Naive thymus-derived CD8-positive, alpha-beta T cell (primary cell): ENCODE measurements at places on chromosomes 2 and 18. TPM values are rescaled to one million over a fixed set of nuclear protein-coding genes. Genes with fewer than 3 reads are reported as not detected.

UGT1A7 gene
- polyA plus RNA-seq, result not detected

DNA sequence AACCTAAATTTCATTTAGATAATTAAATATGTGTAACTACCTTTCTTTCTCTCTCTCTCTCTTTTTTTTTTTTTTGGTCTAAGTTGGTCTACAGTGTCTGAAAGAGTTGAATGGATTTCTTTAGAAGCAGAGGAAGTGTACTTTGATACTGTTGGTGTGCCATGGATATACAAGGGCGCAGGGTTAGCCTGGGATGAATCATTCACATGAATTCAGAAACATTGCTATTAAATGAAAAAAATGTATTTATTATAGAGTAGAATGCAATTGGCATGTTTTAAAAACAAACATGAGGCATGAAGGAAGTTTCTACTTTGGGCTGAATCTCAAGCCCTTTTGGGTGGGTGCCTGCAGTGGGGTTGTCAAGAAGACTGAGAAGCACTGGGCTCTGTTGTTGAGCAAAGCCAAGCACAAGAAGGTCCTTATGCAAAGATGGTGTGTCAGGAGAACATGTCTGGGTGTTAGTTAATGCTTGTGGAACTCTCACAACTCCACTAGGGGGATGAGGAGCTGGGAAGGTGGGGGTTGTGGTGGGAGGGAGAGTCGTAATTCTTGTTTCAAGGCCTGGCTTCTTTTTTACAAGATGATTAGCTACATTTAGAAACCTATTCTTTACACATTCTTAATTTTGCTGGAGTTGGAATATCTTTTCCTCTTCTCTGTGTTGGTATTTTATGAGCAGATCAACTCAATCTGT is 57.9 kb downstream of the LYPD6 start:
- H3K27me3 ChIP-seq, result peaks cover 6% of the 10 kb centered on the region
- no peak overlapping the region for H3K4me3 ChIP-seq
- no peaks in the 10 kb centered on the region for H3K4me1 ChIP-seq
- H3K36me3 ChIP-seq, result no peaks in the 10 kb centered on the region

DNA sequence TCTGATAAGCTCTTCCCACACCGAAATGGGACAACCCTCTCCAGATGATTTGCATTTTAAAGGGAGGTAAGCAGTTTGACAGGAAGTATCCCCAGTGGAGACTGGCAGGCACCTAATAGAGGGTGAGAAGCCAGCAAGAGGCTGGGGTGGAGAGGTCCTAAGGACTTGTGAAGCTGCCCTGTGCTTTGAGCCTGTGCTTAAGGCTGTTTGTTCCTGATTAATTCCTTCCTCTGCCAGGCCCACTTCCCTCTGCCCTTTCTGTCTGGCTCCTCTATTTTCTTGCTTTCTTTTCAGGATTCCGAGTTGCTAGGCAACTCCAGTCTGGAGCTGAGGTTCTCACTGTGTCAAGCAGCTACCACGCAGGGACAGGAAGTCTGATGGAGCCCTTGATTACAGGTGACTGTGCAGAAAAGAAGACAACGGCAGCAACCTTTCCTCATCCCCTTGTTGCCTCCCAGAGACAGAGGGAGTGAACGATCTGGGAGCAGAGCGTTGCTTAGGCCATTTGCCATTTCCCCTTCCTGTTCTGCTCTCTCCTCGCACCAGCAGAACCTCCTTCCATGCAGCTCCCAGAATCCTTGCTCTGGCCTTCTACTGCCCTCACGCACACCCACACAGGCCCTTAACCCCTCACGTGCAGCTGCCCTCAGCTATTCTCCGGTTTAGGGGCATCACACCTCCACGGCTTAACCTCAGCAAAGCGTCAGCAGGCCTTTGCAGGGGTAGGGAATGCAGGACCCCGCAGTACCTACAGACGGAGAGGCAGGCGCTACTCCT is 103.6 kb upstream of the CELF4 start:
- no peak overlapping the region for H3K4me3 ChIP-seq
- H3K4me1 ChIP-seq, result no peaks in the 10 kb centered on the region
- H3K36me3 ChIP-seq, result no peaks in the 10 kb centered on the region
- H3K27ac ChIP-seq, result no peak overlapping the region

DNA sequence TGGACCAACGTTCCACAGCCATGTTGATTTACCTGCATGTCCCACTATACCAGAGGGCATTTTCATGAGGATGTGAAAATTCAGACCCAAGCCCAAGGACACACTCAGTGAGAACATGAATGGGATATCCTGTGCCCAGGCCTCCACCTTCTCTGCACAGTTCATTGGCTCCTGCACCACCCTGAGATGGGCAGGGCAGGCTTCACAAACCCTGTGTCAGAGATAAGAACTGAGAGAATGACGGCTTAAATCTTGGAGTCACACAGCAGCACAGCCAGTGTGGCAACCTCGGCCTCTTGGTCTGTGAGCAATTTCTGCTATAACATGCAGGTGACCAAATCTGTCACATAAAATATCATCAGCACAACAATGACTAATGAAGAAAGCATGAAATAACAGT is 71.9 kb downstream of the UXS1 start:
- H3K36me3 ChIP-seq, result peaks cover 92% of the 10 kb centered on the region
- no peak for DNase-seq
- no peaks in the 10 kb centered on the region for H3K27me3 ChIP-seq
- H3K4me1 ChIP-seq, result peaks cover 19% of the 10 kb centered on the region
- no peak overlapping the region for H3K4me3 ChIP-seq
- H3K27ac ChIP-seq, result no peak overlapping the region

GRCh38 chr18:26356045-26356785 is 130.0 kb downstream of the TAF4B start:
- H3K27ac ChIP-seq, result no peak overlapping the region
- no peaks in the 10 kb centered on the region for H3K27me3 ChIP-seq
- H3K4me3 ChIP-seq, result no peak overlapping the region
- DNase-seq, result no peak
- H3K36me3 ChIP-seq, result peaks cover 42% of the 10 kb centered on the region

NXPH2 gene
- not detected for polyA plus RNA-seq

GRCh38 chr2:98607104-98607503 is 1.2 kb downstream of the COA5 start:
- DNase-seq, result no peak
- H3K4me1 ChIP-seq, result peaks cover 68% of the 10 kb centered on the region
- H3K36me3 ChIP-seq, result no peaks in the 10 kb centered on the region
- peak overlapping the region; percentile 92 for H3K4me3 ChIP-seq
- H3K27me3 ChIP-seq, result no peaks in the 10 kb centered on the region
- H3K27ac ChIP-seq, result peak overlapping the region; percentile 92

ANKRD36B gene
- 8.1 TPM for polyA plus RNA-seq

DNA sequence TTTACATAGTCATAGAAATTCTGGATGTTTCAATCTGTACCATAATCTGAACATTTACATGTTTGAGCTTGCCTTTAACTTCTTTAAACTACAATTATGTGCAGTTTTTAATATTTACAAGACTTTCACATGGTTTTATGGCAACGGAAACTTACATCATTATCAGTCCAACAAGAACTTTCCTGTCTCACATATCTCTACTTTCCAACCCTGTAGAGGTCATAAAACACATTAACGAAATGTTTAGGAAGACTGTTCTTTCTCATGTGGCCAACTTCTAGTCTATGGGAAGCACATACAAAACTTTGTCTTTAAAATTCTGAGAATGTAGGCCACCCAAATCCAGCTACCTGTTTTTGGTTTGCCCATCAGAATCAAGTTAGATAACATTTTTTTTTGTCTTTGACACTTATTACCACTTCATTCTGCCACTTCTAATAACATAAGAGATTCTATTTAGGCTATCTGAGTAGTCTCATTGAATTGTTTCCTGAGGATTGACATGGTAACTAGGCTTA is 693.2 kb downstream of the KCNJ3 start:
- DNase-seq, result no peak
- no peaks in the 10 kb centered on the region for H3K4me1 ChIP-seq
- H3K27ac ChIP-seq, result no peak overlapping the region
- peaks cover 2% of the 10 kb centered on the region for H3K27me3 ChIP-seq

- H3K27ac ChIP-seq, result no peak overlapping the region
- peaks cover 23% of the 10 kb centered on the region for H3K4me1 ChIP-seq
- H3K36me3 ChIP-seq, result no peaks in the 10 kb centered on the region
- H3K27me3 ChIP-seq, result no peaks in the 10 kb centered on the region
These were observed 269.8 kb downstream of the TNS1 start for GRCh38 chr2:217732992-217733391.

RTP5 gene
- polyA plus RNA-seq, result not detected

- H3K4me1 ChIP-seq, result no peaks in the 10 kb centered on the region
- no peaks in the 10 kb centered on the region for H3K36me3 ChIP-seq
- no peak overlapping the region for H3K27ac ChIP-seq
- peaks cover 21% of the 10 kb centered on the region for H3K27me3 ChIP-seq
These were observed 158.0 kb downstream of the EN1 start for GRCh38 chr2:118689456-118689855.

- H3K36me3 ChIP-seq, result no peaks in the 10 kb centered on the region
- no peak for DNase-seq
- H3K4me3 ChIP-seq, result no peak overlapping the region
- H3K27ac ChIP-seq, result no peak overlapping the region
- H3K4me1 ChIP-seq, result no peaks in the 10 kb centered on the region
- H3K27me3 ChIP-seq, result no peaks in the 10 kb centered on the region
These were observed 84.8 kb upstream of the TCF4 start for GRCh38 chr18:55672574-55673361.

- H3K4me3 ChIP-seq, result no peak overlapping the region
- no peak for DNase-seq
- no peaks in the 10 kb centered on the region for H3K27me3 ChIP-seq
- no peaks in the 10 kb centered on the region for H3K4me1 ChIP-seq
- no peaks in the 10 kb centered on the region for H3K36me3 ChIP-seq
These were observed 125.7 kb upstream of the EPAS1 start for GRCh38 chr2:46171411-46171953.

DNA sequence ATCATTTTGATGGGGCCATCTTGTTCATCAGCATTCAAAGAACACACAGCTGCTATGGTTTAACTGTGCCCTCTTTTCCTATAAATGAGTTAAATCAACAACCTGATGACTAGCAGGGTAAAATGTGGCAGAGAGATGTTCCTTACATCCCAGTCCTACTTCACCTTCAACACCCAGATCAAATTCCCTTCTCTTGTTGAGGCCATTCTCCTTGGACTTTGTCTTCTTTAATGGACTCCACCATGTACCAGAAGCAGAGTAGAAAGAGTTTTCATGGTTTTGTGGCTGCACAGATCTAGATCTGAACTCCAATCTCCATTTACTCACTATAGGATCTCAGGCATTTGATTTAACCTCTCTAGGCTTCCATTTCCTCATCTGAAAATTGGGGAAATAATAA is 6.4 kb upstream of the UPP2 start:
- H3K27me3 ChIP-seq, result peaks cover 2% of the 10 kb centered on the region
- H3K36me3 ChIP-seq, result no peaks in the 10 kb centered on the region
- no peak overlapping the region for H3K4me3 ChIP-seq
- no peak overlapping the region for H3K27ac ChIP-seq
- no peak for DNase-seq

- H3K27ac ChIP-seq, result no peak overlapping the region
- H3K27me3 ChIP-seq, result peaks cover 3% of the 10 kb centered on the region
- H3K4me3 ChIP-seq, result no peak overlapping the region
- H3K4me1 ChIP-seq, result peaks cover 5% of the 10 kb centered on the region
These were observed 17.1 kb upstream of the SP3 start for GRCh38 chr2:173982182-173982714.

TMEM163 gene
- polyA plus RNA-seq, result not detected

DNA sequence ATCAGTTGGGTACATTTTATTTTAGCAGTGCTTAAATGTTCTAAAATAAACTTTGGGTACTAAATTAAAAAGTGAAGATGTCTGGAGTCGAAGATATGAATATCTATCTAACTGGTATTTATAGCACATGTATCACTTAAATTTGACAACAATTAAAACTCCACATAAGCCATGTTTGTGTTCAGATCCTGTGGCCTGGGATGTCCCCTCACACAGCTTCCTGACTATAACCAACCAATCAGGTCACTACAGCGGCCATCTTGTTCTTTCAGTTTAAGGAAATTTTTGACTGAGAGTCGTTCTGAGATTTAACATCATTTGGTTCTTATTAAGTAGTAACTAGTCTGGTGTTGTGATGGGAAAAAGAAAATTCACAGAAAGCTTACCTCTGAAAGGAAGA is 170.7 kb upstream of the NRP2 start:
- no peaks in the 10 kb centered on the region for H3K36me3 ChIP-seq
- H3K27me3 ChIP-seq, result no peaks in the 10 kb centered on the region
- no peak overlapping the region for H3K4me3 ChIP-seq

- peaks cover 4% of the 10 kb centered on the region for H3K4me1 ChIP-seq
- H3K36me3 ChIP-seq, result peaks cover 16% of the 10 kb centered on the region
- H3K4me3 ChIP-seq, result no peak overlapping the region
- no peak for DNase-seq
- no peaks in the 10 kb centered on the region for H3K27me3 ChIP-seq
- peak overlapping the region; percentile 24 for H3K27ac ChIP-seq
These were observed 35.4 kb downstream of the PROC start for GRCh38 chr2:127453392-127454171.

GRCh38 chr2:237892984-237893595 is 33.7 kb downstream of the RAMP1 start:
- H3K4me3 ChIP-seq, result no peak overlapping the region
- no peaks in the 10 kb centered on the region for H3K36me3 ChIP-seq
- peak overlapping the region; percentile 20 for H3K27ac ChIP-seq
- H3K4me1 ChIP-seq, result peaks cover 21% of the 10 kb centered on the region
- H3K27me3 ChIP-seq, result no peaks in the 10 kb centered on the region

DNA sequence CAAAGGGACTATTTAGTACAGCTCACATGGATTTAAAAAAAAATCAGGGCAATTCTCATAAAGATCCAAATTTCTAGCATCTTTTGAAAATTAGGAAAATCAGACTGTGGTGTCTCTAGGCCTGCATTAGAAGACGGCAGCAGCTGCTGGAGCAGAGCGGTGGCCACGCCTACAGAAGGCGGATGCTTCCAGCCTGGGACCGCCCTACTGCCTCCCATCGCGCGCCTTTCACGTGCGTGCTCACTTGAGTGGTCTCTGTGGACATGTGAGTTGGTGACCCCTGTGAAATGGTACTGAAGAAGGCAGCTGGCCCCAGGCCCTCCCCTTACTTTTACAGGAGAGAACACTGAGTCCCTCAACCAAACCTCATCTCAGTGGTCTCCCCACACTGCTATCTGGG is 15.2 kb upstream of the ZFP36L2 start:
- H3K4me3 ChIP-seq, result no peak overlapping the region
- no peaks in the 10 kb centered on the region for H3K27me3 ChIP-seq
- no peak overlapping the region for H3K27ac ChIP-seq
- no peak for DNase-seq
- H3K4me1 ChIP-seq, result peaks cover 10% of the 10 kb centered on the region

ATP8B1 gene
- not detected for polyA plus RNA-seq

GRCh38 chr2:148375214-148375613 is 269.3 kb upstream of the EPC2 start:
- no peak for DNase-seq
- H3K4me1 ChIP-seq, result no peaks in the 10 kb centered on the region
- H3K36me3 ChIP-seq, result no peaks in the 10 kb centered on the region
- no peak overlapping the region for H3K27ac ChIP-seq
